ENCODE measurements at places on chromosomes 4 and X.

- DNase-seq, result no peak
Observed at GRCh38 chr4:171281359-171281758, 531.8 kb upstream of the GALNTL6 start.

- DNase-seq, result no peak
Observed at GRCh38 chrX:20989361-20989760, 384.9 kb upstream of the CNKSR2 start.

GRCh38 chr4:186144198-186144945, 39.9 kb downstream of the FAM149A start:
- no peak for DNase-seq

- DNase-seq, result no peak
Observed at GRCh38 chr4:25157081-25157480, 3.2 kb downstream of the SEPSECS start.

DNA sequence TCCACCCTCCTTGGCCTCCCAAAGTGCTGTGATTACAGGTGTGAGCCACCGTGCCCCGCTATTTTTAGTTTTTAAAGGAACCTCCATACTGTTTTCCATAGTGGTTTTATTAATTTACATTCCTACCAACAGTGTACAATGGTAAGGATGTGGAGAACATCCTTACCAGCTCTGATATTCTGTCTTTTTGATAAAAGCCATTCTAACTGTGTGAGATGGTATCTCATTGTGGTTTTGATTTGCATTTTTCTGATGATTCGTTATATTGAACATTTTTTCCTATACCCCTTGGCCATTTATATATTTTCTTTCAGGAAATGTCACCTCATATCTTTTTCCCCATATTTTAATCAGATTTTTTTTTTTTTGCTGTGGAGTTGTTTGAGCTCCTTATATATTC, 14.2 kb upstream of the TLR2 start:
- no peak for DNase-seq

- DNase-seq, result no peak
Observed at GRCh38 chr4:78136109-78137081, 79.3 kb downstream of the FRAS1 start.

GRCh38 chr4:188552741-188553275, 413.6 kb downstream of the TRIML1 start:
- DNase-seq, result no peak

DNA sequence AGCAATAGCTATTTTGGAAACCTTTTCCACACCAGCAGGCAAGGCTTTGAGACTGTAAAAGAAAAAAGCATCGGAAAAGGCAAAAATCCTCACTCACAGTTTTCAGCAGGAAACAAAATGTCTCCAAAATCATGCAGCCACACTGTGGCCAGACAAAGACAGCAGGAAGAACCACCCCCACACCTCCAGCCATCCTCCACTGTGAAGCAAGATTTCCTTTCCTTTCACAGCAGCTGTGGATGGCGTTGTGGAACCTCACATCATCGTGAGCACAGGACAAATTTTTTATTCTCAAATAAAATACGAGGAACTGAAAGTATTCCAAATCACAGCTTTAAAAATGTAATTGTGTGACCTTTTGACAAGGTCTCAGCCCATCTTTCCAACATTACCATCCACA, 351.7 kb upstream of the NOCT start:
- DNase-seq, result no peak

- no peak for DNase-seq
Observed at GRCh38 chr4:52529983-52530382, 129.1 kb downstream of the USP46 start.

GRCh38 chr4:30716158-30716557, 4.0 kb upstream of the PCDH7 start:
- DNase-seq, result no peak

DNA sequence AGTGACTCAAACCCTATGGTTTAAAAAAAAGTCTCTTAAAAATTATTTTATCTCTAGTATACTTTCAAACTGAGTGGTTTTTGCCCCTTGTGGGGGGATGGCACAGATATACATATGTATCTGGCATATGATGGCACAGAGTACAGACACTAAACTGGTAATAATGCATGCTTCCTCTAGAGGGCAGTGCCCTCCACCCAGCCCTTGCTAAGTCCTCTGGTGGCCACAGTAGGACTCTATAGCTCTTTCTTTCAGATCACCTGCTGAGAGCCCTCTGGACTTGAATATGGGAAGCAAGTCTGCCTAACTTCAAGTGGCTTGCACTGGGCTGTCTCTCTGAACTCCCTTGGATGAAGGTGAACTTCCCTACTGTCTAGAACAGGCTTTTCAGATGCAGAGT, 66.3 kb downstream of the TSPAN7 start:
- peak; percentile 14 for DNase-seq

DNA sequence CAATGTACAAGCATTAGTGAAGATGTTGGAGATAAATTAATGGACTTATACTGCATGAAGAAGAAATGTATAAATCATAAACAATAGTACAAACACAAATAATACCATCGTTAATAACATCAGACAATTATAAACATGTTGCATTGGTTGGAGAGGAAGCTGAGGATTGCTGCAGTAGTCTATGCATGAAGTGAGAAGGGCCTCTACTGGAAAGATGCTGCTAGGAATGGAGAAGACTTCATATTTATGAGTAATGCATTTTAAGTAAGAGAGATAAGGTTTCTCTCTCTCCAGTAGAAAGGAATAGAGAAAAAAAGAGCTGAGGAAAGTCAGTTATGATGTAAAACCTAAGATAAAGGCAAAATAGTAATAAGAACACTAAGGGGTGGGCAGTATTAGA, 247.8 kb downstream of the GRID2 start:
- no peak for DNase-seq
